ENCODE measurements at places on chromosomes 11 and 22.

DNA sequence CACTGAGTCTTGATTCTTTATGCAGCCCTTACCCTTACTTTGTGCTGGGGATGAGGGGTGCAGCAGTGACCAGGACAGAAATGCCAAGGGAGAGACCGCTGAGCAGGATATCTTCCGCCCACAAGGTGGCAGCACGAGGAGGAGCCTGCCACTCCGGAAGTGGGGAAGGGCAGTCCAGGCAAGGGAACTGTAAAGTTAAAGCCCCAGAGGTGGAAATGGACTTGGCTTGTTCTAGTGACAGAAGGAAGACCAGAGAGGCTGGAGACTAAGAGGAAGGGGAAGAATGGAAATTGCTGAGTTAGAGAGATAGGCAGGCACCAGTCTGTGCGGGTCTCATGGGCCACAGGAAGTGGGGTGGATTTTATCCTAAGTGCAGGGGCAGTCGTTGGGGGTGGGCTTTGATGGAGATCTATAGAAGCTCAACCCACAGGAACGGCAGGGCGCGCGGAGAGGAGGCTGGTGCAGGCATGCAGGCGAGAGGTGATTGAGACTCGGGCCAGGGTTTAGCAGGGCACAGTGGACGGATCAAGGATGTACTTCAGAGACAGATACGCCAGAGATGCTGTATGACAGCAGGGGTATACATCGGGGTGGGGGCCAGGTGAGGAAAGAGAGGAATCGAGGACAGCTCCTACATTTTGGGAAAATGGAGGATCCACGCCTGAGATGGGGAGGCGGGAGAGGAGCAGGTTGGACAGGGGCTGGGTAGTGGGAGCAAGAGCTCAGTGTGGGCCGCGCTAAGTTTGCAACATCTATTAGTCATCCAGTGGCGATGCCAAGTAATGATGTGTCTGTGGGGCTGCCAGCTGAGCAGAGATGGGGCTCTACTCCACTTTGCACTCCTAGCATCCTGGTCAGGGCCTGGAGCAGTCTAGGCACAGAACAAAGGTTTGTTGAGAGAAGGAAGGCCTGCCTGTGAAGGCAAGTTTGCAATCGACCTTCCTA lies 3.3 kb upstream of the GRK2 start:
- peak; percentile 93 for DNase-seq

GRCh38 chr11:128599729-128600128 lies 12.4 kb upstream of the ETS1 start:
- no peak for DNase-seq

GRCh38 chr22:26781596-26781995 lies 124.2 kb downstream of the MIAT start:
- no peak for DNase-seq

DNA sequence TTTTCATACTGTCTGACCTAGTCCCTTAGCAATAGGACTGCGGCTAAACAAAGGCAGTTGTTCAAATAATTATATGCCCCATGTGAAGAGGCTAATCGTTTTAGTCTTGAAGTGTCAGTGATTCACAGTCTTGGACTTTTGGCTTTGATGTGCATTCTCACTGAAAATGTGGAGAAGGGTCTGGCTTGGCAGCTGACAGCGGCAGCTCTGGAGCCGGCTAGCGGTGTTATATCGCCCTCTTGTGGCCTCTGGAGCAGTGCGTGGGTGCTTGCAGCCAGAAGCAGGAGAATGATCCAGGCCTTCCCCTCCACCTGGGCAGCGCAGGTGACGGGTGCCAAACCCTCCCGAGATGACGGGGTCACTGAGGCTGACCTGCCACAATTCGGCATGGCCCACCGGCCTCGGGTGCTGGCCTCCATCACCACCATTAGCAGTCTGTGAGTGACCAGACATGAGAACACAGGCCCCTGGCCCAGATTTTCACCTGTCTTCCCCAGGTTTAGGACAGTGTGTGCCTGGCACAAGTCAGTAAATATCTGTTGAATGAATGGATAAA lies 90.3 kb upstream of the PITPNB start:
- peak; percentile 92 for DNase-seq

DNA sequence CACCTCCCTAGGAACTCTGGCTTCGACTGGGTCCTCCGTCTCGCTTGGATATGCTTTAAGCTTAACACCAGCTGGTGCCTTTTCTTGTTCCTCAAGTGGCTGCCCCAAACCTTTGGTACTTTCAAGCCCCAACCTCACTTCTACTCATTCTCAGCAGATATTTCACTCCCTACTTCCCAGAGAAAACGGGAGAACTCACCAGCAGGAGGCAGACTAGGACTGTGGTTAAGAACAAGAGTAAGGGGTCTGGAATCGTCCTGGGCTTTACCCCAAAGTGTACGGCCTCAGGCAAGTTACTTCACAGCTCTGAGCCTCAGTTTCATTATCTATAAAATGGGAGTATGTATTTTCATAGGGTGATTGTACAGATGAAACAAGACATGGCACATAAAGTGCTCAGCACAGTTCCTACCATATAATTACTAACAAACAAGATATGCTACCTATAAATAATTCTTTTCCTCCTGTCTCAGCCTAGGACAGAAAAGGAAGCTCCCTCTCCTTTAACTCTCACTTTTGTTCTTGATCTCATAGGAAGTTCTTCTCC lies 37.8 kb downstream of the PAMR1 start:
- DNase-seq = no peak

- DNase-seq = no peak
Observed at GRCh38 chr11:118636569-118637290, 29.3 kb downstream of the PHLDB1 start.
